ENCODE measurements at places on chromosomes 11 and 22.

GRCh38 chr22:29065468-29066190, 4.0 kb upstream of the C22orf31 start:
- no peak for DNase-seq

GRCh38 chr22:46671824-46672432, 51.7 kb downstream of the GRAMD4 start:
- no peak for DNase-seq

GRCh38 chr11:111737444-111738210, 28.6 kb downstream of the PPP2R1B start:
- no peak for DNase-seq

DNA sequence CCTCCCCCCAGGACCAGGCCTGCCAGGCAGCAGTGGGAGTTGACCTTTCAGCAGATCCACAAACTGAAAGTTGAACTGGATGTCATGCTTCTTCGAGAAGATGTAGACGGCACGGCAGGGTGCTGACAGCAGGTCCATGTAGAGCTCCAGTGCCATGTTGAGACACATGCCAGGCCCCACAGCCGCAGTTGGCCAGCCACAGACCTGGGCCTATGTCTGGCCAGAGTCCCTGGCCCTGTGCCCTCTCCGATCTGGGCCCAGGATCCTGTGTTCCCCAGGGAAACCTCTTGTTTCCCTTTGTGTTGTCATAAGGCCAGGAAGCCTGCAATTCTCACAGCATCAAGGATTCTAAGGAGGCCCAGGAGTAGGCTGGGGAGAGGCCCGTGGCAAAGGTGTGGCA, at the start of gene GSTT4:
GSTT4 (minus strand) TSS at position 253 of the 400 bp plus-strand sequence; CDS start at position 156, 97 bp downstream.
- no peak for DNase-seq

DNA sequence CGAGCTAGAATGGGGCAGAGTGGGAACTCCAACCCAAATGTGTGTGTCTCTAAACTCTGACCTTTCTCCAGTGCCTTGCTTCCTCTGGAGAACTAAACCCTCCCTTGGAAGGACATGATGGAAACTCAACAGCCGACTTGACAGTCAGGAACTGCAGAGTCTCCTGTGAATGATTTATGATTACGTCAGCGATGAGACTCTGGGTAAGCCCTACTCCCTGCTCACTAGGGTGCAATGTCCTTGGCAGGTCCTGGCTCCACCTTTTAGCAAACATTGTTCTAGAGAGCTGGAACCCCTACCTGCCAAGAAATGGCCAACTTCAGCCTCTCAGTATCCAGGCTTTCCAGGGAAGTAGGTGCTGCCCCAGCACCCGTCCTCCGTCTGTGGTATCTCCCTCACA, 96.1 kb upstream of the CD82 start:
- no peak for DNase-seq

GRCh38 chr11:84819537-84819936, 807.6 kb downstream of the DLG2 start:
- no peak for DNase-seq

- no peak for DNase-seq
Measured at GRCh38 chr11:76307978-76308747, 72.8 kb downstream of the THAP12 start.

DNA sequence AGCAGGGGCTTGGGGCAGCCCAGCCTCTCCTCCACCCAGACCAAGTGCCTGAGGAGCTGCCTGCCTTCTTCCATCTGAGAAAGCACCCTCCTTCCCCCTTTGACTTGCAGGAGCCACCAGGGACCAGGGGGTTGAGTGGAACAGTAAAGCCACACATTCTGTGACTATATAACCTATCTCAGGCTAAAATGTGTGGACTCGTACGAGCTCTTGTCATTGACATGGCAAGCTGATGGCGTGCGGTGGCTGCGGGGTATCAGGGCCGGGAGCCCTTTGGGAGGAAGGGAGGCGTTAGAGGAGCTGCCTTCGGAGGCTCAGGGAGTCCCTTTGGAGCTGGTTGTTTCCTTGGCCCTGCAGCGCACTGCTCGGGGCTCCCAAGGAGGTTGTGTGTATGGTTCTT, 84.5 kb downstream of the CEP164 start:
- no peak for DNase-seq

- no peak for DNase-seq
Measured at GRCh38 chr11:1502954-1503707, 16.6 kb upstream of the MOB2 start.

DNA sequence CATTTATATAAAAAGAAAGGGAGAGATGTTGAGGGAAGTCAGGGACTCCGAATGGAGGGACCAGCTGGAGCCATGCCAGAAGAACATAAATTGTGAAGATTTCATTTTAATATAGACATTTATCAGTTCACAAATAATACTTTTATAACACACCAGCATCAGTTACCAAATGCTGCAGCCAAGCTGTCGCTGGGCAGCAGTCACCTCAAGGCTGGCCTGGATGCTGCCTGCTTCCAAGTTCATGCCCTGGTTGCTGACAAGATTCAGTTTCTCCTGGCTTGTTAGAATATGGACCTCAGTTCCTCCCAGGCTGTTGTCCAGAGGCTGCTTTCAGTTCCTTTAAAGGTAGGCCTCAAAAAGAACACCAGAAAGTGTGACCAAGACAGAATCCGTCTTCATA, 30.8 kb upstream of the ALDH3B2 start:
- no peak for DNase-seq

DNA sequence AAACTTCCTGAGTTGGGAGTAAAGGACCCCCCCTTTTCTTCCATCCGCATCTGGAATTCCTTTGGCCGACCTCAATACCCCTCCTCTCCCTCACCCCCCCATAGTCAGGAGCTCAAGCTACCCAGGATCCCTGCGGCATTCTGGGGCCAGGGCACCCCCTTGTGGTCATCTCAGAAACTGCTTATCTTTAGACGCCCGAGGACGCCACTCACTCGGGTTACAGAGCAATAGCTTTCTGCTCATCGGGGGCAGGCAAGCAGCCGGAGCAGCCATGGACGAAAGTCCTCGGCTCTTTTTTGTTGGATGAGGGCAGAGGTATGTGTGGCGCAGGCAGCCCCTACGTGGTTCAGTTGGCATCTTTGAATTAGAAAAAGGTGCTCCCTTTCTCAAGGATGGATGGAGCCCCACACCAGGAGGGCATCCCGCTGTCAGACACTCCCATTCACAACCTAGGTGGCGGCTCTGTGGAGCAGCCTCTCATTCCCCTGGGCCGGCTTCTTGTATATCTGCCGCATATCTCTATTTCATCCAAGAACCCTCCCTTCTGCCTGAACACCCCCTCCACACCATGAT, 2.3 kb downstream of the C1QTNF5 start:
- DNase-seq, result peak; percentile 48

GRCh38 chr11:13038366-13038765, 29.2 kb downstream of the RASSF10 start:
- no peak for DNase-seq

DNA sequence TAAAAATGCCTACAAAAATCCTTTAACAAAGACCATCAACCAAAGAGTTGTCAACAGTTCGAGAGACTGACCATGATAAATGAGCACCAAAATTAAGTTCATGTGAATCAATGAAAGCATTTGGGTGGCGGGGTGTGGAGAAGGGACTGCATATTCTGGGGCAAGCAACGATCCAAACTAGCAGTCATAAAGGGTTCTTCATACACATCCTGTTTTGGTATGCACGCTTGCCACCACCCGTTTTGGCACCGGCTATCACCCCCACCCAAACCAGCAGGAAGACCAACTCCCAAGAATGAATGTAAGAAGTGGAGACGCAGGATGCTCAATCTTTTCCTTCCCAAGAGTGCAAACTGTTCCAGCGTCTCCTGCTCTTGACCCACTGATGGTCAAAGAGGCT, 80.8 kb downstream of the SGSM3 start:
- DNase-seq, result no peak

Measured in NCI-H748 treated with DMSO at 0.1 percent for 48 hours (cell line).